ENCODE measurements at places on chromosomes 3 and 15.
A peak's percentile ranks its signal among the peaks of the same experiment; 100 is the strongest.

DNA sequence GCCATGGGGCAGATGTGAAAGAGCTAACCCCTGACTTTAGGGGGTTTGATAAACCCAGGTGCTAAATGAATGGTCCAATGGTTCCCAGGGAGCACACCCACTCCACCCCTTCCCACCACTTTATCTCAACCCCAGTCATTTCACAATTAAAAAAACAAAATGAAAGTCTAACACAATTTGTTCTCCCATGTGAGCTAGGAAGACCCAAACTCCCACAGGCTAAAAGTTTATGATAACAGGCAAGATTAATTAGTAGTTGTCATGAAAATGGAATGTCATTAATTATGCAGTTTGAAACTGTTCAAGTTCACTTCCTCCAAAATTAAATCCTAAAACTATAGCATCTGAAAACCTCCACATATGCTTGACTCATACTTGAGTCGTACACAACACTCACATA is 63.3 kb upstream of the TPM1 start:
- no peak for DNase-seq

GRCh38 chr15:66620744-66621344 is 55.0 kb upstream of the LCTL start:
- DNase-seq = peak; percentile 29

GRCh38 chr3:122602011-122602710 is 24.7 kb downstream of the PARP15 start:
- DNase-seq = no peak

- DNase-seq = no peak
Measured at GRCh38 chr3:182782149-182782548, 11.2 kb upstream of the ATP11B start.
